ENCODE measurements at places on chromosomes 12 and 14. TPM values are rescaled to one million over a fixed set of nuclear protein-coding genes. Genes with fewer than 3 reads are reported as not detected.

CAPZA3 gene
- 0.17 TPM for total RNA-seq

OASL gene
- 0.50 TPM for total RNA-seq

NDRG2 gene
- total RNA-seq: 4.4 TPM

E2F7 gene
- 35.4 TPM for total RNA-seq

PLEKHH1 gene
- 6.7 TPM for total RNA-seq

TMPRSS12 gene
- not detected for total RNA-seq

All from mammary epithelial cell (primary cell).